ENCODE measurements at places on chromosomes 16 and 17.
A peak's percentile ranks its signal among the peaks of the same experiment; 100 is the strongest.

GRCh38 chr17:3626831-3627768 is 8.9 kb downstream of the SHPK start:
- DNase-seq = no peak

GRCh38 chr16:22372882-22373661 is 1.3 kb downstream of the CDR2 start:
- no peak for DNase-seq

GRCh38 chr16:4884209-4884608 is 36.9 kb downstream of the UBN1 start:
- DNase-seq = no peak

DNA sequence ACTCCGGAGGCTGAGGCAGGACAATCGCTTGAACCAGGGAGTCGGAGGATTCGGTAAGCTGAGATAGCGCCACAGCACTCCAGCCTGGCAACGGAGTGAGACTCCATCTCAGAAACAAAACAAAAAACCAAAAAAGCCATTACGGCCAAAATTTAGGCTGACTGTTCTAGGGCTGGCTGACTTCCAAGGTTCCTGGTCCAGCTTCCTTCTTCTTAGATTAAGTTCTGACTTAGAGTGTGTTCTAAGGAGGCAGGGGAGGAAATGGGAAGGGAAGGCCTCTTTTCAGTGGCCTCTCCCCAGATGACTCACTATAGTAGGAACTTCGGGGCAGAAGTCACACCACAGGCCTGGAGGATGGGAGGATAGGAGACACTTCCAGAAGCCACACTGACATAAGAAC is 27.7 kb upstream of the CLEC18B start:
- DNase-seq = peak; percentile 84

DNA sequence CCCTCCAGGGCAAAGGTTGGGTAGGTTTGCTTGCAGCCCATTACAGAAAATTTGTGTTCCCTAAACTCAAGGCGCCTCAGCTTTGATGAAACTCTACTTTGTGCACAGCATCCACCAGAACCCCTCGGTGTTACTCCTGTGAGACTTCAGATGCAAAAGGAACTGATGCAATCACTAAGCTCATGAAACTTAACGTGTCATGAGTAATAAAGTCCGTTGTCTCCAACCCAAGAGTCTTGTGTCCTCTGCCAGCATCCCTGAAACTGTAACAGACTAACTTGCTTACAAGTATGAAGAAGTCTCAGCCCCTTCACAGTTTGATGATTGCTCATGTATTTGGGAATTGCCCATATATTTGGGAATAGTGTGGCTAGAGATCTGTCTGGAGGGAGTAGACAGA is 74.8 kb upstream of the MARCHF10 start:
- peak; percentile 67 for DNase-seq

DNA sequence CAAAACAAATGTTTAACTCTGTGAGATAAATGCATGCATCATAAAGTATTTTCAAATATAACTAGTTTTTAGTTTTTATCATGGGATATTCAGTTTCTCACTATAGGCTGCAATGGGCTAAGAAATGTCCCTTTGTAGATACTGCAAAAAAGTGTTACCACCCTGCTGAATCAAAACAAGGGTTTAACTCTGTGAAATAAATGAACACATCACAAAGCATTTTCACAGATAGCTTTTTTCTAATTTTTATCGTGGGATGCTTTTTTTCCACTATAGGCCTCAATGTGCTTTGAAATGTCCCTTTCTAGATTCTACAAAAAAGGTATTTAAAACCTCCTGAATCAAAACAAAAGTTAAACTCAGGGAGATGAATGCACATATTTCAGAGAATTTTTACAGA is 541.1 kb downstream of the KCNJ18 start:
- no peak for DNase-seq

DNA sequence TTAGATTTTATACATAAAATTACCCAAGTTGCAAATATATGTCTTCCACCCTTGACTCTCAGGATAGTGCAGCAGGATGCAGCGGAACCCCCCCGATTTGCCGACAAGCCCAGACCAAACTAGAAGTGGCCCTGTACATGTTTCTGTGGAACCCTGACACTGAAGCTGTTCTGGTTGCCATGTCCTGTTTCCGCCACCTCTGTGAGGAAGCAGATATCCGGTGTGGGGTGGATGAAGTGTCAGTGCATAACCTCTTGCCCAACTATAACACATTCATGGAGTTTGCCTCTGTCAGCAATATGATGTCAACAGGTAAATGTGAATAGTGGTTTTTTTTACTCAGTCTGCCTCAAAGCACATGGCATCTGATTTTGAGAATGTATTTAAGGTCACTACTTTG is 70.7 kb downstream of the OMG start:
- DNase-seq = no peak

- DNase-seq = no peak
Measured at GRCh38 chr17:67315865-67316264, 50.5 kb downstream of the PSMD12 start.

GRCh38 chr17:2238432-2239169 is 65.0 kb downstream of the SMG6 start:
- no peak for DNase-seq

GRCh38 chr17:64117981-64118979 is 11.7 kb downstream of the ERN1 start:
- DNase-seq = peak; percentile 84

- DNase-seq = no peak
Measured at GRCh38 chr16:49854796-49855203, 1.1 kb downstream of the ZNF423 start.

DNA sequence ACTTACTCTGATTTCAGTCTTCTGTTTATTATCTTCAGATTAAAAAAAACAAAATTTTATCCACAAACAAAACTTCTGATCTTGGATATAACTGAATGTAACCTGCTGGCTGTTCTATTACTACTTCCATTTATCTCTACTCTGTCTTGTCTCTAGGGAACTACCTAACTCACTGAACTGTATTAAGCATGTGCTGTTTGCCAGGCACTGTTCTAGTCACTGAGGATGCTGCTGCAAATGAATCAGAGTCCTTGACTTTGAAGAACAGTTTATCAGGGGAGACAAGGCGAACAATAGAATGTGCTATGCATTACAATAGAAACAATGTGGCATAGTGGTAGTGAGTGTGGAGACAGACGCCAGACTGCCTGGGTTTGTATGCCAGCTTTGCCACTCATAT is 2.3 kb upstream of the ANKRD40 start:
- no peak for DNase-seq

DNA sequence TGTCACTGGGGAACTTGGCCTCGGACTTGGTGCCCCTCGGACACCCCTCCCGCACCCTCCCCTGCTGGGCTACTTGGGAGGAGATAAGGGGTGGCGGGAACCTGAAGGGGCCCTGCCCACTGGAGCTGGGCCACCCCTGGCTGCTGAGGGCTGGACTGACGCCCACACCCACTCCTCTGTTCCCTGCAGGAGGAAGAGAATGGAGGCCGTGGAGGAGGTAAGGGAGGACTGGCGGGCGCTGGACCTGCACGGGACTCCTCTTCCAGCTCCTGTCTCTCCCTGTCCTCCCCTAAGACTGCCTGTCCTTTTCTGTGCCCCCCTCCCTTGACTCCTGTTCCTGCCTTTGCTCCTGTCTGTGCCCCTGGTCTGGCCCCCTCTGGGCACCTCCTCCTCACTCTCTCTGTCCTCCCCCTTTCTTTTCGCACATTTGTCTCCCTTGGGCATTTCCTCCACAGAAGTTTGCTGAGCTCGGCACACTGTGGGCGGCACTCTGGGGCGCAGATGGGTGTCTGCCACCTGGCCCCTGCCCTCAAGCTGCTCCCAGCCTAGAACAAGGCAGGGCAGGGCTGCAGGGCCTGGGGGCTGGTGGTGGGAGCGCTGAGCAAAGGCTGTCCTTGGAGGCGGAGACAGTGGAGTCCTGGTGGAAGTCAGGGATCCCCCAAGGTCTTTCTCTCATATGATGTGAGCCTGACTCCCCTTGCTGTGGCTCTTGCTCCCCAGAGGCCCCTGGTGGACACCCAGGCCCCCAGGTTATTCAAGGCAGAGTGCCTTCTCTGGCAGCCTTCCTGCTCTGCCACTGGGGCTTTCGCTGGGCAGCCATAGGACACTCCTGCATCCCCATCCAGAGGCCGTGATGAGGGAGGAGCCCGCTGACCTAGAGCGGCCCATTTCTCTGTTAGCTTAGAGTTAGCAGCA is 32.7 kb downstream of the ARHGAP23 start:
- DNase-seq = no peak

- DNase-seq = no peak
Measured at GRCh38 chr16:53893731-53894435, 189.9 kb downstream of the FTO start.

GRCh38 chr16:88504489-88505404 is 51.7 kb downstream of the ZFPM1 start:
- DNase-seq = no peak

DNA sequence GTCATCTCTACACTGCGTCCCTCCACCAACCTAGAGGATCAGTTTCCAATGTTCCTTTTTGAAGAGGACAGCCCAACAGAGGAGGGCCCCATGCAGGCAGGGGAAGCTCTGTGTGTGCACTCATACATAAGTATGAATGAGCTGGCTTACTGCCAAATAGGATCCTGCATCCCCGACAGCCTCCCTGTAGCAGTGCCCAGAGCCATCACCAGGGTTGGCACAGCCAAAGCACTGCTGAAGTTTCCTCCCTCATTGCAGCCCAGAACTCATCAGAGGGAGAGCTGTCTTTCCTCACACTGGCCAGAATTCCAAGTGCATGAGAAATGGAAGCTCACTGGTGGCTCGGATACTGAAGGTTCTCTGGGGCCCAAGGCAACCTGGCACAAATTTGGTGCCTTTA is 114.4 kb downstream of the ASIC2 start:
- DNase-seq = no peak

GRCh38 chr17:10055262-10055975 is 143.0 kb downstream of the GAS7 start:
- no peak for DNase-seq

- DNase-seq = no peak
Measured at GRCh38 chr16:63530974-63531373, 1494.7 kb upstream of the CDH8 start.

GRCh38 chr17:66686601-66687000 is 148.3 kb upstream of the CACNG5 start:
- no peak for DNase-seq

DNA sequence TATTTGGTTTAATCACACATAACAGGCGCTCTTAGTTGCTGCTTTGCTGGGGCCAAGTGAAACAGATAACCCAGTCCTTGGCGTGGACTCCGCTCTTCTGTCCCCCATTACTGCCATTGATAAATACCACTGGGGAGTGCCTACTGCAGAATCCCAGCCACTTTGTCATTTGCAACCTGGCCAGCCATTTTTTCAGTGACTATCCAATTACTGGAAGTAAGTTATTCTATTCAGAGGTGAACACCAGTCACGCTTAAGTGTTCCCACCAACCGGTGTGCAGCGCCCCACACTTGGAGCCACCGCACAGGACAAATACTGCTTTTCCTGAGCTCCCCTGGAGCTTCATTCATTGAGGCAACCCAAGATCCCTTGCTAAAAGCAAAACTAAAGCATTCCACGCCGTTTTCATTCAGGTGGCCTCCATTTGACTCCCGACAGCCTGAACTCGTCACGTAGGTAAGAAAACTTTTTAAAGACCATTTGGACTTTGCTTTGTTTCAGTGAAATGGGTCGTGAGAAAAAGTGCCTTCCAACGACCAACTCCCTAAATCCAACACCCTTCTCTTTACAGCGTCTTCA is 1.8 kb downstream of the USP7 start:
- DNase-seq = no peak

GRCh38 chr16:30409125-30410060 is 2.0 kb downstream of the ZNF771 start:
- peak; percentile 90 for DNase-seq

- DNase-seq = no peak
Measured at GRCh38 chr17:1469231-1469852, 13.3 kb upstream of the CRK start.

DNA sequence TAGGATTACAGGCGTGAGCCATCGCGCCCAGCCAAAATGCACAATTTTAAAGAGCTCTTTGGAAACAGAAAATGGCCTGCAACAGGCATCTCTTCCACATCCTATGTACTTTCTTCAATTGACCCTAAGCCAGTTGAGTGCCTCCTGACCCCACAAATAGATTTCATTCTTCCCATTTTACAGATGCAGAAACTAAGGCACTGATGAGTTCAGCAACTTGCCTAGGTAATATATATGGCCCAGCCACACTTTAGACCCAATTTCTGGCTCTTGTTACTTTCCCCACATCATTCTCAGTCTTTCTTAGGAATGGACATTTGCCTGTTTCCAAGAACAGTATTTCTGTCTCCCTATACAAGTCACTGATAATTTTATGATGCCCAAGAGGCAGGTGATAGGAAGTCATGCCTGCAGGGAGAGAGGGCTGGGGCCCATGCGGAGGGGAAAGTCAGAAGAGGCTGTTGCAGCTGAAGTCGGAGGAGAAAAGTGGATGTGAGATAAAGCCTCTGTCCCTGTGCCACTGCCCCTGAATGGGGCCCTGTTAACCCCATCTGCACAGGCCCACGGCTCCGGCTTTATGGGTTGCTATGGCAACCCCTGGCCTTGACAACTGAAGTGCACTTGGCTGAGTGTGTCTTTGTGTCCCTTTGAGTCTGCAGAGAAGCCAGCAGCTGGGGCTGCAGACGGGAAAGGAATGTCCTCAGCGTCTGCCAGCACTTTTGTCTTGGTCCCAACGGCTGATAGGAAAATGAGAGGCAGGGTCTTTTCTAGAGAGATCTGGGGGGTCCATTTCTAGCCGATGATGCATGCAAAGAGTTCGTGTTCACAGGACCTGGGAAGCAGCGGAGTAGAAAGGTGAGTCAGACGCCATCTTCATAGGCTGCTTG is 45.9 kb downstream of the ABAT start:
- DNase-seq = no peak

DNA sequence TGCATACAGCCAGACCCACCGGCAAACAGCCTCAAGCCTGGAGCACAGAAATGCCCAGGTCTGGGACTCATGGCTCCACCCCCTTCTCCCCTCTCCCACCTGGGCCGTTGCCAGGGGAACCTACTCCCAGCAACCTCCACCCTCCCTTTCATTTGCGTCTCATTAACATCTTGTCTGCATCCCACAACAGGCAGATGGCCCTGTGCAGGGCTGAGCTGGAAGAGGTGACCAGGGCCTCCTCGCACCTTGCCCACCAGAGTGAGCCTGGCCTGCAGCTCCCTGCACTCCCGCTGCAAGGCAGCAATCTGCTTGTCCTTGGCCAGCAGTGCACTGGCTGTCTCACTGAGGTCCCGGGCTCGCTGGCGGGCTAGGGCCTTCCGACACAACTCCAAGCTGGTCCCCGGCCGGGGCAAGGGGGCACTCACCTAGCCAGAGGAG is 3.3 kb downstream of the TSPOAP1 start:
- no peak for DNase-seq

DNA sequence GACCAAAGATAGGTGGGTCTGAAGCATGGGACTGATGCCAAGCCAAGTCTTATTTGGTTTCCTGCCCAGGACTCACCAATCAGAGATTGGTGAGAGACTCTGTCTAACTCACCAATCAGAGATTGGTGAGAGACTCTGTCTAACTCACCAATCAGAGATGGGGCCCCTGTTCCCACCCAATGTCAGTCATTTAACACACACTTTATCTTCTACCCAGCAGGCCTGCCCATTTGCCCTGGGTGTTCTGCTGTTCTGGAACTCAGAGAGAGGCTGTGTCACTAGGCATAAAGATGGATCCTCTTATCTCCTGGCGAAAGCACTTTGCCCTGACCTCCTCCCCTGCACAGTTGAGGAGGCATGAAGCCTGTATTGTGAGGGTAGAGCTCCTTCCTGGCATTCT is 5.4 kb upstream of the RHOT1 start:
- no peak for DNase-seq

- DNase-seq = peak; percentile 96
Measured at GRCh38 chr17:83125515-83126274, 46.3 kb downstream of the METRNL start.

All from inflammatory macrophage (primary cell).